ENCODE measurements at places on chromosomes 3 and 15.

DNA sequence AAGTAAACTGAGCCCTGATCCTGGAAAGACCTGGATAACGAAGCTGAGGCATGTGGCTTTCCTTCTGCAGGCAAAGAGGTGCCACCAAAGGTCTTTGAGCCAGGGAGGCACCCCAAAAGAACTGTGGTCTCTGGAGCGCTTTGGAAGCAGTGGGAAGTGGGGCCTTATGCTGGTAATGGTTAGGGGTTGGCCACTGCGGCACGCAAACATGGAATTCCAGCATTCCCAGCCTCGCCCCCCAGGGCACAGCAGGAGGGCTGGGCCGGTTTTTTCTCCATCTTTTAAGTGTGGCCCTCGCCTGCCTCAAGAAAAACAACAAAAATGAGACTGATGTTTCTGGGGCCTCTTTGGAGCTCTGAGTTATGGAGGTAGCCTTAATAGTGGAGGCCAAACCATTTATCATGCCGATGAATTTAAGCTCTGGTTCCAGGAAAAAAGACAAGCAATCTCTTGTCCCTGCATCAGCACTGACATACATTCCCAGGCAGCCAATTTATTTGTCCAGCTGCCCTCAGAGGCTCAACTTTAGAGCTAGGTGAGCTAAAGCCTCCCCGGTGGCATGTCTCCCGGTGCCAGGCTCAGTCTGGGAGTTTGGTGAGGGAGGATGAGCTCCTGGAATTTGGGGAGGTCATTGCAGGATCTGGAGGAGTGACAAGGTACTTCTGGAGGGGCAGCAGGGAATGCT lies 109.0 kb downstream of the TLE3 start:
- no peak for DNase-seq

- no peak for DNase-seq
Observed at GRCh38 chr3:112247350-112247749, 46.7 kb downstream of the SLC9C1 start.

- DNase-seq = no peak
Observed at GRCh38 chr15:41927536-41927935, 33.7 kb upstream of the SPTBN5 start.

GRCh38 chr3:73046195-73046594 lies 15.3 kb upstream of the EBLN2 start:
- DNase-seq = peak; percentile 12

DNA sequence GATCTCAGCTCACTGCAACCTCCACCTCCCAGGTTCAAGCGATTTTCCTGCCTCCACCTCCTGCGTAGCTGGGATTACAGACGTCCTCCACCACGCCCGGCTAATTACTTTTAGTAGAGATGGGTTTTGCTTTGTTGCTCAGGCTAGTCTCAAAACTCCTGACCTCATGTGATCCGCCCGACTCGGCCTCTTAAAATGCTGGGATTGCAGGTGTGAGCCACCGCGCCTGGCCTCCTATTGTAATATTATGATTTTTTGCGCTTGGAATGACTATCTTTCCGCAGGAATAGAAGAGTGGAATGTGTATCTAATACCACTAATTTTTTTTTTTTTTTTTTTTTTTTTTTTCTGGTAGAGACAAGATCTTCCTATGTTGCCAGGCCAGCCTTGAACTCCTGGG lies 1.8 kb downstream of the ARL8B start:
- DNase-seq = no peak

GRCh38 chr3:37458162-37459120 lies 284.1 kb upstream of the LRRFIP2 start:
- peak; percentile 64 for DNase-seq

- no peak for DNase-seq
Observed at GRCh38 chr15:31135523-31135922, 34.0 kb upstream of the TRPM1 start.

GRCh38 chr3:134376385-134376765 lies 2.1 kb upstream of the AMOTL2 start:
- DNase-seq = no peak

DNA sequence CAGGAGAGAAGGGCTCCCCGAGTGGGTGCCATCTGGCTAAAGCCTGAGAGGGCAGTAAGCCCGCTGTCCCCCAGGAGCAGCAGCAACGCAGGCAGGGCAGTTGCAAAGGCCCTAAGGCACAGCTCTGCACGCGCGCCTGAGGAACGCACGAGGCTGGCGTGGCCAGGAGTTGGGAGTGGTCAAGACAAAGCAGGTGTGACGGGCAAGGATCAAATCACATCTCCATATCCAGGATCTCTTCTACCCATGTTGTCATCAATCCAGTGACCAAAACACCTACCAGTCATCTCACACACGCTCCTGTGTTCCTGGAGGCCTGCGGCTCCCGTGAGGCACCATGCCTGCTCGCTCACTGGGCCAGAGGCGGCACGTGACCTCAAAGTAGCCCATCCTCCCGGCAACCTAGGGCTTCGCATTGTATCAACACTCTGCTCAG lies 59.5 kb downstream of the ERC2 start:
- DNase-seq = no peak

DNA sequence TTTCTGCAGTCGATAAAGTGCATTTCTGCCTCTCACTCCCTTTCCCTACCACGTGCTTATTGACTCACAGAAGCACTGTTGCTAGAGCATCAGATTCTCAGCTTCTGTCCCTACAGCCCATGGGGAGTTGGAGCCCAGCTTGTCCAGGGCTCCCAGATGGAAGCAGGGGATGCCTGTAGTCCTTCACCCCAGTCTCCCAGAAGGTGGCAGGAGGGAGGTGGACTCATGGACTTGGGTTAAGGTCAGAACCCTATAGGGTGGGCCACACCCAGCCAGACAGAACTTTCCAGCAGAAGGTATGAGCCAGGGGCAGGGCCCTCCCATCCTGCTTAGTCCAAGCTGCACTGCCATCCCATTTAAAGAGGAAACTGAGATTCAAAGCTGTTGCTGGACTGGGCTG lies 33.1 kb upstream of the SEMA3F start:
- DNase-seq = no peak

GRCh38 chr15:57554063-57554811 lies 37.5 kb upstream of the MYZAP start:
- DNase-seq = no peak

DNA sequence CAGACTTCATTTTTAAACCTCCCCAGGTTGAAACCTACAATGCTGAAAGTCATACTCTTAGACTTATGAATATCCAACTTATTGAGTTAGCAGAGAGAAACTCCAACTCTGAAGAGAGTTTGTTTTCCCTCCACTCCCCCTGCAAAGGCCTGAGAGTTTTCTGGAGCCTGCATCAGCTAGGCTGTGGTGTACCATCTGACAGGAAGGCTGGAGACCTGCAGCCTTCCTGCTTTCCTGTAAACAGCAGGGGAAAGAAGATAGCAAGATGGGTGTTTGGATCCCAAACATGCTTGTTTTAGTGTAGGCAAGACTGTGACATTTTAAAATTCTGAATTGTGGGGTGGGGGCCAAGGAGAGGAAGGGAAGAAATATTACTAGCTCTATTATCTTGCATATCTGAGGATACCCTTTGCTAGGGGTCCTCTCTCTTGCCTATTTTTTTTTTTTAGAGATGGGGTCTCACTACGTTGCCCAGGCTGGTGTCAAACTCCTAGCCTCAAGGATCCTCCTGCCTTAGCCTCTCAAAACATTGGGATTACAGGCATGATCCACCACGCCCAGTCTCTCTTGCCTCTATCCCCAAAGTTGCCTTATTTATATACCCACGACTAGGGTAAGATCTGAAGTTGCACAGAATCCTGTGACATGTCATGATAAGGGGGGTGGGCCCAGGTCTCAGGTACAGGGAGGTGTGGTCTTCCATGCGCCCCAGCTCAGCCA lies 51.0 kb upstream of the USP3 start:
- peak; percentile 26 for DNase-seq

DNA sequence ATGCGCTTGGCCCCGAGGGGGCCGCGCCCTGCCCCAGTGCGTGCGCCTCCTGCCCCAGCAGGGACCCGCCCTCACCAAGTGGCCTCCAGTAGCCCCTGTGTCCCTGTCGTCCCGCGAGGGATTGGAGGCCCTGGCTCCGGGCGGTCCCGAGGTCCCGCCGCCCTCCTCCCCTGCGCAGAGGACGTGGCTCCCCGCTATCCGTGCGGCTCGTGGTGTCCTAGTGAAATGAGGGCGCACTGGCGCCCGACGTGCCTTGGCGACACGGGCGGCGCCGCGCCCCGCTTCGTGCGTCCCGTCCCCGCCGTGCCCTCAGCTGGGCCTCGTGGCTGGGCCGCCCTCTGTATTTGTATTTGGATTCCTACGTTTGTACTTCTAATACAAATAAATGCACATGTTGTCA lies 557.5 kb downstream of the OCA2 start:
- no peak for DNase-seq

- no peak for DNase-seq
Observed at GRCh38 chr15:65993236-65993635, 123.9 kb downstream of the RAB11A start.

DNA sequence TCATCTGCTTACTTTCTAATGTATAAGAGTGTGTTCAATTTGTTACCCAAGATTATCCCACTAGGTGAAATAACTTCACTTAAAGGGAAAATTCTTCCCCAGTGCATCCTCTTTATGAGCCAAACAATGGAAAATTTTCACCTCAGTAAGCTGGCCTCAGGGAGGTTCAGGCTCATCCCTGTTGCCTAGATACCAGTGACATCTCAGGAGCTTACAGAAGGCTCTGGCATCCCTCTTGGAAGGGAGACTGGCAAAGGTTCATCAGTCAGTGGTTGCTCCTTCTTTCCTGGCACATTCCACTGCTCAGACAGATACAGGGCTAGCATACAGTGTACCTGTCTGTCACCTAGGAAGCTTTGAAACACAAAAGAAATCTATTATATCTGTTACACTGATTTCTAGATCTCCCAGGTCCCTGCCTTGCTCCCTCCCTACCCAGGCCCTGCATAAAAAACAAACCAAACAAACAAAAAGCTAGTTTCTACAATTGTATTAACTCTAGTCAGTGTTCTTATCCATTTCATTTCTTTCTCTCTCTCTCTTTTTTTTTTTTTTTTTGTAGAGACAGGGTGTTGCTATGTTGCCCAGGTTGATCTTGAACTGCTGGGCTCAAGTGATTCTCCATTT lies 1.7 kb downstream of the IP6K2 start:
- peak; percentile 22 for DNase-seq

DNA sequence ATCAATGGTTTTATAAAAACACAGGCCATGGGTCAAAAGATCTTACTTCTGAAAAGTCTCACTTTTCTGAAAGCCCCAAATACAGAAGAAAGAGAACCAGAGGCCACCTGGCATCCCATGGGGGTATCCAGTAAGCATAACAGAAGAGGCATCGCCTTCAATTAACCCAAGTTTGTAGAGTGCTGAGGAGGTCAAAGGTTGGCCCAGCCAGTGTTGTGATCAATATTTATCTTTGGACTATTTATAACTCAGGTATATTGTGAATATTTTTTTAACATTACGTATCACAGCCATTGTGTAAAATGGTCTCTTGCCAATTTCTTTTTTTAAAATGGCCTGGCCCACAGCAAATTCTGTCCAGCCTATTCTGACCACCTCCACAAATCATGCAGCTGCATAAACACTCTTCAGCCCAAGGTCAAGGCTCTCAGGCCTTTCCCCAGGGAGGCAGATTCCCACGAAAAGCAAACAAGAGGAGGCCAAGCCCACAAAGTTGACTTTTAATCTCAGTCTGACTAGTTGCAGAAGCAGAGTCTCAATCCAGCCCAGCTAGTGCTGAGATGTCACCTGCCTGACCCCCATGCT lies 26.2 kb upstream of the SPTBN5 start:
- DNase-seq = peak; percentile 97

DNA sequence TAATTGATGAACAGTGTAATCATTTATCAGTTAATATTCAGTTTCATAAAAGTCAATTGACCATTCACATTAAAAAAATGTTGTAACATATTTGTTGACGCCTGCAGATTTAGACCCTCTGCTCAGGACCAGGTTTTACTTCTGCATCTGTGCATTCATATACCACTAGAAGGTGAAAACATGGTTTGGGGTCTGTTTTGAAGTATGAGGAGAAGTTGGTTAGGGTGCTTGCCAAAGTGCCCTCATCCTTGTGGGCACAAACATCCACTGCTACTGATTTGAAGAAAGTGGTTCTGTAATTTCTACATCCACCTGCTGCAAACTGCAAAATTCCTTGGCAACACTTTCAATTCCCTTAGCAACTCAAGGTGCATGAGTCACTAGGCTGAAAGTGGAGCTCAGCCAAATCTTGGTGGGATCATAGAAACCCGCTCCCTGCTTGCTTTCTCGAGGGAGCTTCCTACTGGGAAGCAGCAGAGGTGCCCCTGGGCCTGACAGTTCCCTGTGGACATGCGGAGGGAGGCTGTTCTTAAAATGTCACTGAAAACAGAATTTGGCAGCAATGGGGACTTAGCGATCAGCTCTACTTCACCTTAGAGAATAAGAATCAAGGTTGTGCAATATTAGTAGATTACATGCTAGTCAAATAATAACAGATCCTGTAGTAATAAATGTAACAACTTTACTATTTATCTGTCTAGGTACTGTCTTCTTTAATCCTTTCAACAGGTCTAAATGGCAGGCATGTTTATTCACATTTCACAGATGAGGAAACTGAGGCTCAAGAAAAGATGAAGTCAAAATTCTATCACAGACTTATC lies 301.0 kb upstream of the TBL1XR1 start:
- DNase-seq = peak; percentile 40

DNA sequence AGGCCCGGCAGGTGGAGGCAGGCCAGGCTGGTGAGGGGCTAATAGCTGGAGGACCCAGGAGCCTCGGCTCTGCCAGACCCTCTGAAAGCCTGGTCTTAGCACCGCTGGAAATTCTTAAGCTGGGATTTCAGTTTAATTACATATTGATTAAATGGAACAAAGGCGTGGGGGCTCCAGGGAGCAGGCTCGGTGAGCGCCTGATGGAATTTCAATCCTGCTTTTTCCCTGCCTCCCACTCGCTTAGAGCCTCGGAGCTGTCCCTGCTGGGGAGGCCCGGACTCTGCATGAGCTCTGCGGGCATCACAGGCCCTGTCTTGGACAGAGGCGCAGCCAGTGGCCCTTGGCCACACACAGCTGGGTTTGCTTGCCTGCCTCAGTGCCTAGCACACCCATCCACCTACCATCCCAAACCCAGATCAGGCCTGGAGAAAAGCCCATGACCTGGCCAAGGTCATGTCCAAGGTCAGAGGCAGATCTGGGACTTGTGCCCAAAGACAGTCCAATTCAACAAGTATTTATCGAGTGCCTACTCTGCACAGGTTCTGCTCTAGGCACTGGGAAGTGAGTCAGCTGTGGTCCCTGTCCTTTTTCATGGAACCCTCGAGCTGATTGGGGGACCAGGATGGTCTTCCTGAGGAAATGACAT lies 40.6 kb downstream of the LINGO1 start:
- DNase-seq = no peak

DNA sequence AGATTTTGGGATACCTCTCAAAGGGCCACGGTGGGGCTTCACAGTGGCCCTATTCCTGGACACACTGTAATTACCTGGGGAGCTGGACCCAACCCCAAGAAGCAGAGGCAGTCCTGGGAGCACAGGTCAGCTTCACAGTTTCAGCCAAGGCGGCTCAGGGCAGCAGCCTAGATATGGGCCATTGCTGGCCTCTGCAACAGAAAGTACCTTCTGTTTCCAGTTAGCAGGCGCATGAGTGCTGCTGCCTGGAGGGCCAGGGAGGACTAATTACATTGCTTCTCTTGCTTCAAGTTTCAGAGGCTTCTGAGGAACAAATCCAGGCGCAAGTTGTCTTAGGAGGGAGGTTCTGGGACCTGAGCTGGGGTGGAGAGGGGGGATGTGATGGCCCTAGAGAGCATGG lies 13.5 kb upstream of the DUSP7 start:
- DNase-seq = no peak

- DNase-seq = no peak
Observed at GRCh38 chr3:198019115-198019514, 59.1 kb downstream of the LMLN start.

- DNase-seq = peak; percentile 53
Observed at GRCh38 chr15:98850961-98851572, 156.5 kb downstream of the PGPEP1L start.

Data from dermis microvascular lymphatic vessel endothelial cell (primary cell).